ENCODE measurements at places on chromosomes 4 and X.
A peak's percentile ranks its signal among the peaks of the same experiment; 100 is the strongest.

DNA sequence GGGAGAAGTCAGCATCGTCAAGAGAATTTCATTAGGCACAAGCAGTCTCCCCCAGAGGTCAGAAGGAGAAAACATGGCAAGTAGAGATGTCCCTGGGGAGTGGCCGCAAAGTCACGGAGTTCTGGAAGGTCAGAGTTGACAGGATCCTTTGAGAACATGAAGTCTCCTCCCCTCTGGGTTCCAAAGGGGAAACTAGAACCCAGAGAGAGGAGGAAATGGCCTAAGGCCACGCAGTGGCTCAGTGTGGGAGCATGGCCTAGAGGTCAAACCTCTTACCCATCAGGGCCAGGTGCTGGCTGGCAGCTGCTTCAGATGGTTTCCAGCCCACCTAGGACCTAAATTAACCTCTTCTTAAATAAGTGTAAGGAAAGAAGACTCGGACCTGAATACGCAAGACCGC lies 884 bp downstream of the IDH3G start:
- DNase-seq = no peak

GRCh38 chr4:48431401-48431800 lies 51.7 kb upstream of the SLC10A4 start:
- no peak for DNase-seq

DNA sequence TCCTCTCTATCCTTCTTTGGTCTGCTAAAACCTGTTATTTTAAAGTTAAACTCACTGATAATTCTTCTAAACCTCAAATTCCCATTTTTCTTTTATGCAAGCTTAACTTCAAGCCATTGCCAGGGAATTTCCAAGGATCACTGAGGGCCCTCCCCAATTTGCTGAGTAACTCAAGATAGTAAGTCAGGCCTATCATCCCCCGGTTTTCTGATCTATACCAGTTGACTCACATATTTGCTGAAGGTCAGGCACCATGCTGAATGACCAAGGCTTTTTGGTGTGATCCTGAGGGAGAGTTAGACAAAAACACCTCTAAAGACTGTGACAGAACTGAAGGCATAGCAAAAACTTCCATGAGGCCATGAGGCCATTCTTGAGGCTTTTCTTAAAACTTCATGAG lies 1301.9 kb downstream of the PCDH7 start:
- DNase-seq = no peak

DNA sequence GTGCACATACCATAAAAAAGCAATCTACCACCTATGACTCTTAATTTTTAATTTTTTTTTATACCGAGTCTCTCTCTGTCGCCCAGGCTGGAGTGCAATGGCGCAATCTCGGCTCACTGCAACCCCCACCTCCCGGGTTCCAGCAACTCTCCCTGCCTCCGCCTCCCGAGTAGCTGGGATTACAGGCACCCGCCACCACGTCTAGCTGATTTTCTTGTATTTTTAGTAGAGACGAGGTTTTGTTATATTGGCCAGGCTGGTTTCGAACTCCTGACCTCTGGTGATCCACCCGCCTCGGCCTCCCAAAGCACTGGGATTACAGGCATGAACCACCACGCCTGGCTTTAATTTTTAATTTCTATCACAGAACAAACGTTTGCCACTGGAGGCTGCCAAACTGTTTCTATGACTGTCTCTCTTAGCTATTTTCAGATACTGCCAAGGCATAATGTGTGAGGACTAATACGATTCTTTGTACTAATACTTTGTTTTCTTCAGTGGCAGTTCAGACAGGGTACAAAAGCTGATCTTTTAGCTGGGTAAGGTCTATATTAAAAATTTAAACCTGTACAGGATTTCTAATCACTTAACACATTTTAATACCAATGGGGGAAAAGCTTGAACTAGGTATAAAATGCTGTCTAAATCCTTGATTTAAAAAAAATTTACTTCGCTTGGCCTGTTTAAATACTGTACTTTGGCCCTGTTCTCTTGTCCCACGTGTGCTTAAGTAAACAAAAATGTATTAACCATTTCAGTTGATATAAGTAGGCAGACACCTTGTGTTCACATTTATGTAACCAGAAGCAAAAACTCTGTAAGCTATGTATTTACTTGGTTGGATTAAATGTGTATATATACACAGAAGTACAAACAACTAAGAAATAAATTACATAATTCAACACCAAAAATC lies 2.3 kb downstream of the PGRMC2 start:
- DNase-seq = no peak

- no peak for DNase-seq
These were observed 899 bp downstream of the BMX start for GRCh38 chrX:15501506-15501905.

DNA sequence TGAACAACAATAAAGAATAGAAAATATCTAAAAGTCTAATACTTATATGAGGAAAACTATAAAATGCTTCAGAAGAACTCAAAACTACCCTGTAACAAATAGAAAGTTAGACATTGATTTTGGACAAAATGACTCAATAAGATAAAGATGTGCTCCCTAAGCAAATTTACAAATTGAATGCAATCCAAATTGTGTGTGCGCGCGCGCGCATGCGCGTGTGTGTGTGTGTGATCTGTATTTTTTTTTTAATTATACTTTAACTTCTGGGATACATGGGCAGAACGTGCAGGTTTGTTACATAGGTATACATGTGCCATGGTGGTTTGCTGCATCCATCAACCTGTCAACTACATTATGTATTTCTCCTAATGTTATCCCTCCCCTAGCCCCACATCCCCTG lies 320.8 kb upstream of the INTU start:
- DNase-seq = no peak

GRCh38 chrX:66018585-66019309 lies 21.1 kb downstream of the VSIG4 start:
- DNase-seq = no peak

GRCh38 chrX:148448686-148449085 lies 51.7 kb upstream of the AFF2 start:
- no peak for DNase-seq

DNA sequence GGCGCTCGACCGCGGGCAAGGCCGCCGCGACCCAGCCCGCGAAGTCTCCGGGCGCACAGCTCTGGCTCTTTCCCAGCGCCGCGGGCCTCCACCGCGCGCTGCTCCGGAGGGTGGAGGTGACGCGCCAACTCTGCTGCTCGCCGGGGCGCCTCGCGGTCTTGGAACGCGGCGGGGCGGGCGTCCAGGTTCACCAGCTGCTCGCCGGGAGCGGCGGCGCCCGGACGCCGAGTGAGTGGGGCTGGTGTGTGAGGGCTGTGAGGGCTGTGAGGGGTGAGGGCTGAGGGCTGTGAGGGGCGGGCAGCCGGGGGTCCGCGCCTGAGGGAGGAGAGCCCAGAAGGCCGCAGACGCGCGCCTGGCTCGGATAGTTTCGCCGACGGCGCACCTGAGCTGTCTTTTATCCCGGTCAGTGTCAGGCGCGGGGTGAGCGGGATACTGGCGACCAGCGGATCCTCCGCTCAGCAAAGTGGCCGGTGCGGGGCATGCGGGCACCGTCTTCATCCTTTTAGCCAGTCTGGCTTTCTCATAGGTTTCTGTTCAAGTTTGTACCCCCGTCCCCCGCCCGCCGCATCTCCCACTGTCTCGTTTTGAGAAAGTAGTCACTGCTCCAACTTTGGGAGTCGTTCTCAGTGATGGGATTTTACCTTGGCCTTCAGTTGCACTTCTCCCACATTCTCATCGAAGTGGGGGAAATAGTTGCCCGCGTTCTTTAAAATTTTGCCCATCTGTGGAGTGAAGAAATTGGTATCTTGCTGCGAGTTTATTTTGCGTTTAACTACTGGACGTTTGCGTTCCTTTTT lies 586 bp downstream of the HERC5 start:
- peak; percentile 47 for DNase-seq

- no peak for DNase-seq
These were observed 55.5 kb upstream of the PCDH18 start for GRCh38 chr4:137587796-137588195.

All from femur (tissue), 1 donor.